GDM1 (cell line): ENCODE measurements at places on chromosomes 1 and 21.

GRCh38 chr21:45404730-45405270 lies at the start of gene COL18A1:
Gene COL18A1, plus strand, starts transcription at chr21:45405165. Its CDS starts 66 bp downstream, at chr21:45405231.
- no peak for DNase-seq

- DNase-seq = no peak
Observed at GRCh38 chr21:32829504-32829903, 57.9 kb upstream of the PAXBP1 start.

DNA sequence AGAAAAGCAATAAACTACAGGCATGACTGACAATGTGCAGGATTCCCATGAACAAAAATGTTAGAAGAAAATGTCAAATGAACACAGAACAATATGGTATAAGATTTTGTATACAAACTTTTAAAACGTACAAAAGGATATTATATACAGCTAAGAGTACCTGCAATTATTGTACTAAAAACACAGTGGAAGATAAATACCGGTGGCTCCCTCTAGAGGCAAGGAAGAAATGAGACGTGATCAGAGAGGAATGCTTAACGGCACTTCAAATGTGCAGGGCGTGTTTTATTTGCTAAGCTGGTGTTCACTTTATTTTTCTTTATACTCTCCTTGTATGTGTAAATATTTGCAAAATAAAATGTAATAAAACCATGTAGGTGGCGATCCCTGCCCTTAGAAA lies 191.8 kb upstream of the SAMSN1 start:
- peak; percentile 55 for DNase-seq

GRCh38 chr1:5225707-5226704 lies 571.6 kb downstream of the AJAP1 start:
- no peak for DNase-seq

DNA sequence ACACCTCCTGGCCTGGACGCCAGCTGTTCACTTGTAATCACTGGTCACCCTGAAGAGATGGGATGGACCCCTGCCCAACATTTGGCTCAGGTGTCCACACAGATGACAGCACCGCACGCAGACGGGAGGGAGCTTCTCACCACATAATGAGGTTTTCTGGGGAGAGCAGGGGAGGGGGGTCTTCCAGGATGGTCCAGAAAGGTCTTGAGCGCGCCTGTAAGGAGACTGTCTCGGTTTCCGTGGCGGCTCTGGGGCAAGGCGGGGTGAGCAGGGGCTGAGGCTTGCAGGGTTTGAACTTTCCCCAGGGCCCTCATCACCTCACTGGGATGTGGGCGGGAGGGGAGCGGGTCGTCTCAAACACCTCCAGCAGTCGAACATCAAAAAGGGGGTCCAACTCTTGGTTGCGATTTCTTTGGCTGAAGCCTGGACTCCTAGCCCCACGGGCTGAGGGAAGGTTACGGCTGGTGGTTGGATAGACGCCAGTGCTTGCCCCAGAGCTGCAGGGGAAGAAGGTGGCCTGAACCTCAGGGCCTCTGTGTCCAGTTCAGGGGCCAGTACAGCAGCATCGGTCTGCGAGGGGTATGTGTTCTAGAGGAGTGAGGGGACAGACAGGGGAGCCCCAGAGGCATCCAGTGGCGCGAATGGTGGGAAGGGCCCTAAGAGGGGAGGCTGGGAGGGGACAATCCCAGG lies 53.8 kb downstream of the PRKCZ start:
- DNase-seq = no peak

DNA sequence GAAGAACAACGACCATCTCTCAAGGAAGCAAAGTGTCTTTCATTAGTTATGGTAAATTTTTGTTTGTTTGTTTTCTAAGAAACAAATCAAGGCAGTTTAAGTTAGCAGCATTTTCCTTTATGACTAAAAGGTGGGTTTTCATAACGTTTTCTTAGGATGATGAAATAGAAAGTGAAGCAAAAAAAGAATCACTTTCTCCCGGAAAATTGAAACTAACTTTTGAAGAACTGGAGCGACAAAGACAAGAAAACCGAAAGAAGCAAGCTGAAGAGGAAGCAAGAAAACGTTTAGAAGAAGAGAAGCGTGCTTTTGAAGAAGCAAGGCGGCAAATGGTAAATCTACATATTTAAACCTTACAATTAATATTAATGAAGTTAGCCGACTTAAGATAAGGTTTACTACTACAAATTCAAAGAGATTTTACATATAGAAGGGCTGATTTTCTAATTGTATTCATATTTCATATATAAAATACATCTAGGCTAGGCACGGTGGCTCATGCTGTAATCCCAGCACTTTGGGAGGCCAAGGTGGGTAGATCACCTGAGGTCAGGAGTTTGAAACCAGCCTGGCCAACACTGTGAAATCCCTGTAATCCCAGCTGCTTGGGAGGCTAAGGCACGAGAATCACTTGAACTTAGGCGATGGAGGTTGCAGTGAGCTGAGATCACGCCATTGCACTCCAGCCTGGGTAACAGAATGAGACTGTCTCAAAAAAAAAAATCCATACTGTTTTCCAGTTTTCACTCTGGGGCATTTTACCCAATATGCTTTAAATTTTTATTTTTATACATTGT lies 38.3 kb downstream of the NEXN start:
- no peak for DNase-seq
